Ovary (tissue), 10 donors: ENCODE measurements at places on chromosomes 7 and 10. TPM values are rescaled to one million over a fixed set of nuclear protein-coding genes. Genes with fewer than 3 reads are reported as not detected.
A peak's percentile ranks its signal among the peaks of the same experiment; 100 is the strongest.

- no peak for DNase-seq
Observed at GRCh38 chr7:92043637-92044036, 90.6 kb downstream of the CYP51A1 start.

- DNase-seq = no peak
Observed at GRCh38 chr10:109698086-109698485, 225.2 kb downstream of the XPNPEP1 start.

- DNase-seq = no peak
Observed at GRCh38 chr10:124723826-124724225, 20.4 kb downstream of the FAM53B start.

DNA sequence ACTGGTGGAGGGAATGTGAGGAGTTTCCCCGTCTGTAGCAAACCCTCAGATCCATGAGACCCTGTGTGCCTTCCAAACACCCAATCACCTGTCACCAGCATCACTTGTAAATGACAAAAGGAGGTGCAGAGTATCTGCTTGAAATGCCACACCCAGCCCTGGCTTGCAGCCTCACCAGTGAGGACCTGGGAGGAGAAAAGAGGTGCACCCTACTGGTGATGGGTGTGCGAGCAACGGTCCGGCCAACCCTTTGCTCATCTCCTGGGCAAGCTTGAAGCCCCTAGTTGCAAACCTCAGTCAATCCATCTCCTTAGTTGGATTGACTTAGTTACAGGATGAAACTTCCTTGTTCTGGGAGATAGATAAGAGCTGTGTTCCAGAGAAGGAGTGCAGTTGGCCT, 62.4 kb upstream of the WAPL start:
- no peak for DNase-seq

- DNase-seq = no peak
Observed at GRCh38 chr10:77868523-77868922, 58.0 kb downstream of the DLG5 start.

DNA sequence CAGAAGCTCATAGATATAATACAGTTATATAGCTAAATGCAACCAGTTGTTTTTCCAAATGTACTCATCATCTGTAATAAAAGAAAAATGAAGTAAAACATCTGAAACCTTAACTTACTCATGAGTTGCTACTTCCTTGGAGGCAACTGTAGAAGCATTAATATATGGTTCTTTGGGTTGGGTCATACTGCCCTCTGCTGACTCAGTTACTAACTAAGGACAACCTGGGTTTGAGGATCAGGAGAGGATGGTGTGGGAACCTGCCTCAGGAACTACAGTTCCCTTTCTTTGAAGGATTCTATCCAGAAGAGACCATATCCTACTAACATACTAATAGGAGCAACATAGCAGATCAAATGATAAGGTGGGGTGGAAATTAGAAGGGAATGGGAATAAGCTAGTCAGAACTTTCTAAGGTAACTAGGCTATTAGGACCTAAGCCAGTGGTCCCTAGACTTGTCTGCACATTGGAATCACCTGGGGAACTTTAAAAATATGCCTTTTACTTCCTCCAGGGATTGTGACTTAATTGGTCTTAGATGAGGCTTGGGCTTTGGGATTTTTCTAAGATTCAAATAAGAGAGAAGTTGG, 20.7 kb downstream of the COX15 start:
- no peak for DNase-seq

GRCh38 chr7:44320141-44320540, 5.3 kb downstream of the CAMK2B start:
- no peak for DNase-seq

GRCh38 chr7:150719960-150720891, 3.8 kb downstream of the GIMAP1 start:
- no peak for DNase-seq

- DNase-seq = no peak
Observed at GRCh38 chr7:148702876-148703670, 4.4 kb downstream of the CUL1 start.

DNA sequence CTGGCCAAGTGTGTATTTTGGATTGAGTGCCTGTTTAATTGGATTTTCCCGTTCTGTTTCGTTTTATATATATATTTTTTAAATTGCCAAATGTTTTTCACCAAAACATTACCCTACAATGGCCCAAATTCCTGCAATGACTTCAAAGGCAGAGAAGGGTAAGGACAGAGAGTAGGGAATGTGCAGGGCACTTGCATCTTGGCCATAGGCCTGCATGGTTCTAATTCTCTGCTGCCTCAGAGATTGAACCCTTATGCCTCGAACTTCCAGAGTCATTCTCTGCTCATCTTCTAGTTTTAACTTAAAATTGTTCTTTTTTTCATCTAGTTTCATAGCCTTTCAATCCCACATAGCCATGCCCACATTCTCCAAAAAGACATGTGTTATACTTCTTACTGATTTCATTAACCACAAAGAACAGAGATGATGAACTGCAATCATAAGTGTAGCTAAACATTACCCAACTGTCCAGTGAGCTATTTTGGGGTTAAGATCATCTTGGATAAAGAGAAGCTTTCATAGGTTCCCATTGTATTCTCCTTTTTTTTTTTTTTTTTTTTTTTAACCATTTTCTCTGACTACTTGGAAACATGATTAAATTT, 177.6 kb downstream of the PLXDC2 start:
- no peak for DNase-seq

DNA sequence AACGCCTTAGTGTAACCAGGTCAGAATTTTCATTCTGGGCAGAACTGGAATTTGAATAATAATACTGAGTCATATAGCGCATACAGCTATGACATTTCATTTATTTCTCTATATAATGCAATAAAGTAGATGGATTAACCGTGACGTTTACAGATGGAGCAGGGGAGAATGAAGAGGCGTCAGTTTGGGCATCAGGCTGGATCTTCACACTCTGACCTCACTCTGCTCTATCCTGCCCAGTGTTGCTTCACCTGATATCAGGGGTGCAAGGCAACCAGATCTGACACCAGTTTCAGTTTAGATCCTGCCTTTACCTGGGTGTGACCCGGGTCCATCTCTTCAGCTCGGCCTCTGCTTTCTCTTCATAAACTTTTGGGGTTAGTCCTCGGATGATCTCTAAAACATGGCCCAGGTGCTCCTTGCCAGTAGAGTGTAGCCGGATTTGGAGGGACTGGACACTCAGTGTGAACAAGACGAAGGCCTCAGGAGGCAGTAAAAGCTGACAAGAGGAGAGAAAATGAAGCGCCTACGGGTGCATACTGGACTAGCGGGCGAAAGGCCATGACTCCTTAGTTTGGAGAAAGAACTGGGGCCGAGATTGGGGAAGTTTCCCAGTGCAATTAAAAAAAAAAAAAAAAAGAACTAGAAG, 1.4 kb upstream of the ZYX start:
- DNase-seq = no peak

GRCh38 chr10:66378117-66378876, 547.5 kb upstream of the LRRTM3 start:
- no peak for DNase-seq

GRCh38 chr7:101960323-101960722, 142.9 kb downstream of the CUX1 start:
- DNase-seq = no peak

DNA sequence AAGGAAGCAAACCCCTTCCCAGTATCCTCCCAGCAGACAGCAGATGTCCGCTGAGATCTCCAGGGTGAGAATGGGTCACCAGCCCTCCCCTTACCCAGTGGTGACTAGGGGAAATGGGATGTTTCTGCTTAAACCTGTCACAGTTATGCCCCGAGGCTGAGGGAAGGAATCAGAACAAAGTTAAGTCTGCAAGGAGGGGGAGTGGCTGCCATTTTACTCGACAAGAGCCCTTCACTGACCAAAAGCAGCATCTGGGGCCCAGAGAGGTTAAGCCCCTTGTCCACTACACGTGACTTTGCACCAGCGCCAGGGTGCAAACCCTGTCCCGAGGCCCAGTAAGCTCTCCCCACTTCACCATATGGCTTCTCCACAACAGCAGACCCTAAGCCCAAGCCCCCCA, 4.6 kb upstream of the NANOS1 start:
- no peak for DNase-seq

GRCh38 chr7:100942045-100942774, 7.1 kb upstream of the MUC3A start:
- no peak for DNase-seq

DNA sequence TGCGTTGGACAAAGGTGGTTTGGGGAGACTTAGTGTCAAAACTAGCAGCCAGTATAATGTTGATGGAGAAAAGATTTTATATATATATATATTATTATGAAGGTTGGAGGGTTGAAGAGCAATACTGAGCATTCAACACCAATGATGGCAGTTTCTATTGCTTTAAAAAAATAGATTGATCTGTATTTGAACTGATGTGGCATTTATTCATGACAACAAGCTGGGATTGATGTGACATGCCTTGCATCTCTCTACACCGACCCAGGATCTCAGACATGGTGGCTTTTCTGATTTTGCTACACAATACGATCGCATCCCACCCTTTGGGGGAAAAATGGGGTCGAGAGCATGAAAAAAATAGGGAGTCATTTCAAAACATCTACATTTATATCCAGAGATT, 175.4 kb downstream of the POU6F2 start:
- DNase-seq = no peak

- peak; percentile 19 for DNase-seq
Observed at GRCh38 chr7:5302577-5302976, 19.8 kb downstream of the SLC29A4 start.

- DNase-seq = no peak
Observed at GRCh38 chr7:128725531-128725930, 13.6 kb upstream of the CALU start.

GRCh38 chr7:104791080-104791479, 222.9 kb upstream of the KMT2E start:
- DNase-seq = no peak

GRCh38 chr10:178208-178607, 43.0 kb downstream of the ZMYND11 start:
- no peak for DNase-seq

DNA sequence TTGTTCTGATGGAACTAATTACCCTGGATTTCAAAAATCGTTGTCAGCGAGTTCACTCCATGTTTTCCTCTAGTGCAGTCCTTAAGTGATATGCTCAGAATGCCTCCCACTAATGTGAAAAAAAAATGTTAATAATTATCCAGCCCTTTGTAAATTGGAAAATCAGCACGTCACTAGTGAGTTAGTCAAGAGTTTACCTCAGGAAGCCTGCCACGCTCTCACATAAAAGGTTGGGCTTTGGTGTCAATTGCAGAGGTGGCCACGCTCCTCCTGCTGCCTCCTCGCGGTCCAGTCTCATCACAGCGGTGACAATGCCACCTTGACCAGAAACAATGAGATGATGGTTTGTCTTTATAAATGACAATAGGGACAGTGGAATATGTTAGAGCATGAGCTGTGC, 22.5 kb downstream of the UPP1 start:
- no peak for DNase-seq

DNA sequence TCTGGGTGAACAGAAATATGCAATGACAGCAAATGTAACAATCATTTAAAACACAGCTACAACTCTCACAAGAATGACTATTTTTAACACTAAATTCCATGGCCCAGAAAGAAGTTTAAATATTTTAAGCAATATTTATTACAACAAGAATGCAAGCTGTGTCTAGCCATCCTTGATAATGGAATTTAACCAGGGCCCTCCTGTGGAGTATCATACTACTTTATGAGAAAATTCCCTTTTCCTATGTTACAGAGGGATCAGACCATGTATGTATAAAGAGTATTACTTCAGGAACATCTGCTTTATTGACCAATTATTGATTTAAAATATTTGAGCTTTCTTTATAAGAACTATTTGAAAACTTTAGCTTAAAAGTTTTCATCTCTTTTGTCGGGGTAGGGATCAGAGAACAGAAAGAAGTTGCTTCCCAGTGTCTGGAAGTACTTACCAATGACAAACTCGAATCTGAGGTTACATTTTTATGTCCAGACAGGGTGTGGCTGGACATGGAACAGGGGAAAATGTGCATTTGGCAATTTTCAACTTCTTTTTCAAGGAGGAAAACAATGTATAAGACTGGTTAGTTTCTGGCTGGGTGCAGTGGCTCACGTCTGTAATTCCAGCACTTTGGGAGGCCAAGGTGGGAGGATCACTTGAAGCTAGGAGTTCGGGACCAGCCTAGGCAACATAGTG, 48.3 kb upstream of the NRBF2 start:
- no peak for DNase-seq

DNA sequence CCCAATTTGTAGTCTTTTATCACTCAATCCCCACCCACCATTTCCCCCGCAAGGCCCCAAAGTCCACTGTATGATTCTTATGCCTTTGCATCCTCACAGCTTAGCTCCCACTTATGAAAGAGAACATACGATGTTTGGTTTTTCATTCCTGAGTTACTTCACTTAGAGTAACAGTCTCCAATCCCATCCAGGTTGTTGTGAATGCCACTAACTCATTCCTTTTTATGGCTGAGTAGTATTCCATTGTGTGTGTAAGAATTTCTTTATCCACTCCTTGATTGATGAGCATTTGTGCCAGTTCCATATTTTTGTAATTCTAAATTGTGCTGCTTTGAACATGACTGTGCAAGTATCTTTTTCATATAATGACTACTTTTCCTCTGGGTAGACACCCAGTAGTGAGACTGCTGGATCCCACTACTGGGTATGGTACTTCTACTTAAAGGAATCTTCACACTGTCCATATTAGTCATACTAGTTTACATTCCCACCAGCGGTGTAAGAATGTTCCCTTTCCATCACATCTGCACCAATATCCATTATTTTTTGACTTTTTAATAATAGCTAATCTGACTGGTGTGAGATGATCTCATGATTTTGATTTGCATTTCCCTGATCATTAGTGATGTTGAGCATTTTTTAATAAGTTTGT, 152.6 kb downstream of the JMJD1C start:
- DNase-seq = no peak

GRCh38 chr7:103996639-103997038, 7.2 kb upstream of the RELN start:
- no peak for DNase-seq

The AHCYL2 gene
- total RNA-seq = 12.6 TPM

The CNTNAP2 gene
- total RNA-seq = 1.3 TPM

The NRCAM gene
- 3.3 TPM for total RNA-seq

The LGI1 gene
- not detected for total RNA-seq

The VCL gene
- 78.0 TPM for total RNA-seq

The HTR5A gene
- not detected for total RNA-seq

The CHN2 gene
- total RNA-seq = 22.9 TPM

The CCDC126 gene
- total RNA-seq = 11.4 TPM

The MLXIPL gene
- 0.71 TPM for total RNA-seq

The AKR1D1 gene
- not detected for total RNA-seq

The KLF14 gene
- total RNA-seq = 0.28 TPM

The SPDYE6 gene
- total RNA-seq = not detected

The GNG11 gene
- 70.7 TPM for total RNA-seq

The NPC1L1 gene
- 0.28 TPM for total RNA-seq

The AZGP1 gene
- total RNA-seq = 4.4 TPM

The GRID2IP gene
- 0.51 TPM for total RNA-seq

The NUTM2E gene
- total RNA-seq = 0.30 TPM
